ENCODE measurements at places on chromosomes 6 and 20.

DNA sequence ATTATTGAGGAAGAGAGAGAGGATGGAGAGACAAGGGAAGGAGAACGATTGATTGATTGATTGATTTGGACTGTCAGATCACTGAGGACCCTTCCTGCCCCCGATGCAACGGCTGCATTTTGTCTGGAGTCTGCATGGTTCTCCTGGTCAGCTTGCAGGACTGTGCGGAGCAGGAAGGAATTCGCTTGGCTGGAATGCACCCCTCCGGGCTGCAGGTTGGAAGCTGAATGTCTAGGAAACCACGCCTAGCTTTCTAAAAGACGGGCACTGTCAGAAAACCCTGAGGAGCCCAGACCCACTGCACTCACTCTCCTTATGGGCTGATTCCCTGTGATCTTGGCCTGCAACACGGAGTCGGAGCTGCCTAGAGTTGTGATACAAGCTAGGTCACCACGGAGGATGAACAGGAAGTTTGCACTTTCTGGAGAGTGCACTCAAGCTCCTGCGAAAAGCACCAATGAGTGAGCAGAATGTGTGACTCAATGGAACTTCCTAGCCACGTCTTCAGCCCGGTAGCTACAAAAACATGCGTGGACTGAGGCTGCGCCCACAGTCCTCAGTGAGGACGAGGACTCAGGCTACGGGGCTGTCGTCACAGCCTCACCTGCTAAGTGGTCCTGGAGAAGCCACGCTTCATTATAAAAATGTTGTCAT lies 14.4 kb downstream of the DACT2 start:
- DNase-seq: no peak

GRCh38 chr6:31617010-31617409 lies 2.0 kb downstream of the AIF1 start:
- no peak for DNase-seq

DNA sequence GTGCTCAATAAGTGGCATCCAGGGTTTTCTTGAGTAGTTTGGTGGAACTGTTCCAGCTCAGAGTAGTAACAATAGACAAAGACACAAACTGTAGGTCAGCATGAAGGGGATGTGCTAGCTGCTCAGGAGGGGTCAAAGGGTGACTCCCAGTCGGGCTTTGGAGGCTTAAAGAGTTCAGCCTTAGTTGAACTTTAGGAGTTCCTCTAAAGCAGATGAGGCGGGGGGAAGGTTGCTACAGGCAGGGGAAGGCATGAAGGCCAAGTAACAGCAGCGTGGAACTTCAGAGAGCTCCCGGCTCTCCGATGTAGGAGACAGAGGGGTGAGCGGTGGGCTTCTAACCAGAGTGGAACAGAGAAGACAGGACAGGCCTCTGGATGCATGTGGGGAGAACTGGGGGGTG lies 115.5 kb upstream of the CD93 start:
- DNase-seq: no peak

DNA sequence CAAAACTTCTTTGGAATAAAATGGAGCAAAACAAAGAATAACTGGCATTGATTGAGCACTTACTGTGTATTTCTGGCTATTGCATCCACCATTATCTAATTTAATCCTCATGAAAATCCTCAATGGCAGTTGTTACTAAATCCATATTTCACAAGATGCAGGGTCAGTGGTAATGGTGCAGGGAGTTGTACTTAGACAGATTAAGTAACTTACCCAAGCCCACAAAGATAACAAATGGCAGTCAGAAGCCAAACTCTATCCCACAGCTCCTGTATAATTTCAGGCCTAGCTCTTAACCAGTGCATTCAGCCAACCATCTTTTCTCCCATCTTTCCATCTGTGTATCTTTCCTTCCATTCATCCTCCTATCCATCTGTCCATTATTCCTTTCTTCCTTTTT lies 29.3 kb upstream of the SSTR4 start:
- DNase-seq: no peak

DNA sequence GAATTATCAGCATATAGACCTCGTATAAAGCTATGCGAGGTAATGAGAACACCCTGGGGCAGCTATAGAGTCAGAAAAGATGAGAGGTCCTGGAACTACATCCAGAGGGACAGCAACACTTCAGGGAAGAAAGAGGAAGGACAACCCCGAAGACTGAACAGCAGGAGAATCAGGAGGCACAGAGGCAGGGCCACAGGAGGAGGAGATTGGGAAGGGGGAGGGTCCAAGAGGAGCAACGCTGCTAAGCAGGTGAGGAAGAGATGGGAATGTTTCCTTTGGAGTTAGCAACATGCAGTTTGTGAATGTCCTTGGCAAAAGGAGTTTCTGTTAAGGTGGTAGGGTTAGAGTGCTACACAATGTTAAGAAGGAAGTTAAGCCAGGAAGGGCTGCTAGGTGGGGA lies 79.5 kb upstream of the OLIG3 start:
- DNase-seq: no peak

DNA sequence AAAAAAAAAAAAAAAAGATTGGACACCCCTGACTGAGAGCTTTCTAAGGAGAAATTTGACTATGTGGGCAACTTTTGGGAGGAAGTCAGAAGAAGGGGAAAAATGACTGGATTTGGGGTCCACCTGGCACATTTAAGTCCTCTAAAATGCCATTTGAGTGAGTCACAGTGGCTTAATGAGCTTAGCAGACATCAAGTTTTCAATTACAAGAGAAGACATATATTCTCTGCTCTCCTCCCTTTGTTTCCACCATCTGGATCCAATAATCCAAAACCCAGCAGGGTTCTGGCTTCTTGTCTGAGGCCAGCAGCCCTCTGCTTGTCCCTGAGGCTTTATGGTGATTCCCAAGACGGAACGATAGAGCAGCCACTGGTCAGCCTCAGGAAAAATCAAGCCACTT lies 6.9 kb downstream of the PI3 start:
- no peak for DNase-seq

DNA sequence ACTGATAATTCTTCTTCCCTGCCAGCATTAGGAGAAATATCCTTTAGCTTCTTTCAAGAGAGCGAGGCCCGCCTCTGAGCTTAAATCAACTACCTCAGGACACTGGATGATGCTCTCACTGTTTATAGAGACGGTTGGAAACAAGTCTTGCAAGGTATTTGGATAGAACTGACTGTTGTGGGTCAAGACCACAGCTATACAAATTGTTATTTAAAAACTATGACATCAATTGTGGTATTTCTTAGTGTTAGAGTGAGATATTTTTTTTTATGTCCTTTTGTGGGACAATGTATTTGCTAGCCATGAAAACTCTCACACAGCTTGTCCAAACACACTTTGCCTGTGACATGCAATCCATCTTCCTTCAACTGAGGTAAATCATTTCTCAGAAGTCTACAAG lies 136.3 kb upstream of the PHACTR1 start:
- DNase-seq: no peak

DNA sequence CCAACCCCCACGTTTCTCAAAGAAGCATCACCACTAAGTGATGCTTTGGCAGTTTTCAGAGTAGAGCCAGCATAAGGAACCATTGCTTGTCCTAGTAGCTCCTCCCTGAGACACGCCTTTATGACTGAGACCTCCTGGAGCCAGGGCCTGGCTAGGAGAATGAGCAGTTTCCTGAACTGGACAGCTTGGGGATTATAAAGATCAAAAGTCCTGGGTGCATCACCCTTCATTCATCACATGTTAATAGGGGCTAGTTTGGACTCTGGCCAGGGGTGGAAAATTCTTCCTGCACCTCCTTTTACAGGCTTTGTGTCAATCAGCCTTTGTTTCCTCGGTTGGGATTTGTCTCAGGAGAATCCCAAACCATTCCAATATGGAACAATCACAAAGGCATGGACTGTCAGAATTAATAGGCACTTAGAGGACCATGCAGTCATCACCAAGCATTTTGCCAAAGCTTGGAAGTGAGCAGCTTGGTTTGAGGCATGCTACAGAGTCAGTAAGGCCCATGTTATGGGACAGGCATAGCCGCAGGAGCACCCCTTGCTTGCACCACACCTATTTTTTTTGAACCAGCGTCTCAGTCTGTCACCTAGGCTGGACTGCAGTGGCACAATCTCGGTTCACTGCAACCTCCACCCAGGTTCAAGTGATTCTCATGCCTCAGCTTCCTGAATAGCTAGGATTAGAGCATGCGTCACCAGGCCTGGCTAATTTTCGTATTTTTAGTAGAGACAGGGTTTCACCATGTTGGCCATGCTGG lies 64.9 kb upstream of the TGM3 start:
- no peak for DNase-seq

GRCh38 chr20:51230727-51231126 lies 207.8 kb upstream of the KCNG1 start:
- DNase-seq: no peak

DNA sequence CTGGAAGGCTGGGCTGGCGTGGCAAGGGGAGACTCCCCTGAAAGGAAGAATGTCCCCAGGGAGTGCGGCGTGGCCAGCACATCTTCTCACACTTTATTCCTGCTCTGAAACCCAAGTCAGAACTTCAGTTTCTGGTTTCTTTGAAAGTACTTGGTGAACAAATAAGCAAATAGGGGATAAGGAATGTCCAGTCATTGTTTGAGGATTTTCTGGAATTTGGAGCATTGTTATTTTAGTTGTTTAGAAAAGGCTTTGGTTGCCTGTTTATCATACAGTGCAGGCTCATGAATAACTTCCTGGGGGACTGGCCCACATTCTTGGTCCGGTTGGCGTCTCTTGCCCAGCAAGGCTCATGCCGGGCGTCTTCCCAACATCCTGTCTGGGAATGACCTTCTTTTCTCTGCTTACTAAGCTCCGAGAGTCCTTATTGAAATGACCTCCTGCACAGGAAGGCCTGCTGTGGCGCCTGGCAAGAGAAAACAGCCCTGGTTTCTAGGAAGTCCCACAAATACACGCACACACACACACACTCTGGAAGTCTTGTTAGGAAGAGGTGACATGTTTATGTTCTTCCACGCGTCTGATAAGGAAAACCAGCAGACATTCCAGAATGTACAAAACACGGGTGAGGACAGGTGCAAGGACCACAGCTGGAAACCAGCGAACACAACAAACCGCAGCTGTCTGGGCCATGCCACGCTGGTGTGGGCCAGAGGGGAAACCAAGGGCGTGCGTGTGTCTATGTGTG lies 71.9 kb downstream of the TMEM170B start:
- no peak for DNase-seq

GRCh38 chr6:14731611-14732010 lies 514.3 kb upstream of the JARID2 start:
- no peak for DNase-seq

- no peak for DNase-seq
These were observed 8.4 kb downstream of the PTGIS start for GRCh38 chr20:49559411-49560081.

DNA sequence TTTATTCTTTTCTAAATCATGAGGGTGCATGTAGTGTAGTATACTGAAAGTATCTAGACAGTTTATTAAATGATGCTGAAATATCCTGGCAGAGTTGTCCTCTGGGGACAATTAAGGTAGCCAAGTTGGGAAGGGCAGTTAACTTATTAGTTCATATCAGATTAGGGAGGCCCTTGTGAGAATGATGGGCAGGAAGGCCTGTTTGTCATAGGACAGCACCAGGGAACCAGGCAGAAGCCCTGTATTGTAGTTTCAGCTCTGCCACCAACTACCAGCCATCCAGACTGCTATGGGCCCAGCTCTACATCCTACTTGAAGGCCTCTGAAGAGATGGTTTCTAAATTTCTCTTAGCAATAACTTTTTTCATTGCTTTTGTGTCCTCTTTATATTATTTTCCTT lies 4.0 kb downstream of the MYLIP start:
- DNase-seq: no peak

DNA sequence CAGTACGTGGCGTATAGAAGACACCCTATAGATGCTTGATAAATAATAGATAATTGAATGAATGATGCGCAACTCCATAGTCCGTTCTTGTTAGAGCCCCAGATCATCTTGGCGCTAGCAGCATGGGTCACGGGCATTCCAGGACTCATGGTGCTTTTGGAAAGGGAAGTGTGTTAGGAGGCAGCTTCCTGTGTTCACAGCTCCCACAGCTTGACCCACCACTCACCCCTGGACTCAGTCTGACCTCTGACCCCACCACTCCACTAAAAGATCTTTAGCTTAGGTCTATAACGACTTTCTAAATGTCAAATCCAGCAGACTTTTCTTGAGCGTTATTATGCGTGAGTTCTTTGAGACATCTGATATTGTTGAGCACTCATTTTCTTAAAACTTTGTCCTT lies 35.8 kb upstream of the KIF16B start:
- DNase-seq: no peak

DNA sequence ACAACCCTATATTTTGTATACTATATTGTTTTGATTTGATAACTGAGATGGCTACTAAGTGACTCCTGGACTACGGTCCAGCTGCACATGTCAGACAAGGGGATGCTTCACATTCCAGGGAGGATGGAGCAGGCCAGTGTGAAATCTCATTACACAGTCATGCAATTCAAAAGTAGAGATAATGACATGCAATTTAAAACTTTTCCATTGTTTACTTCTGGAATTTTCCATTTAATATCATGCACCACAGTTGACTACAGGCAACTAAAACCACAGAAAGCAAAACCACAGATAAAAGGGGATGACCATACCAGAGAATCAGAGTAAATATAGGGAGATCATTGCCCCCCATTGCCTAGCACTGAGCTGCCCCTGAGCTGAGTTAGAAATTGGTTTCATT lies 366.4 kb downstream of the BTBD9 start:
- DNase-seq: no peak

- no peak for DNase-seq
These were observed 442.3 kb downstream of the HAO1 start for GRCh38 chr20:7497985-7498384.

DNA sequence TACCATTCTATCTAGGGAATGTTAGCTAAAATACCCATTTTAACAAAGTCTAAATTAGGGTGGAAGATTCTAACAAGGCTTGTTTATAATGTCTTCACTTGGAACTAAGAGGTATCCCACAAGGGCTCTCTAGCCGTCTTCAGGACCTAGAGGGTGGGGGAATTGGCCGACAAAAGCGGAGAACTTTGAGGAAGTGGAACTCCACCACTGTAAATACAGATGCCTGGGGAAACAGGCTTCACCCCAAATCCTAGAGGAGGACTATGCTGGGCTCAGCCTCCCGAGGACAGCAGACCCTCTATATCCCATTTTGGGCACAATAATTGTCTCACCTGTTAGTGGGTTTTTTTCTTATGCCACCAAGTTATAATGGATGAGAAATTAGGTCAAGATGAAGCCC lies 58.0 kb upstream of the TFB1M start:
- no peak for DNase-seq

DNA sequence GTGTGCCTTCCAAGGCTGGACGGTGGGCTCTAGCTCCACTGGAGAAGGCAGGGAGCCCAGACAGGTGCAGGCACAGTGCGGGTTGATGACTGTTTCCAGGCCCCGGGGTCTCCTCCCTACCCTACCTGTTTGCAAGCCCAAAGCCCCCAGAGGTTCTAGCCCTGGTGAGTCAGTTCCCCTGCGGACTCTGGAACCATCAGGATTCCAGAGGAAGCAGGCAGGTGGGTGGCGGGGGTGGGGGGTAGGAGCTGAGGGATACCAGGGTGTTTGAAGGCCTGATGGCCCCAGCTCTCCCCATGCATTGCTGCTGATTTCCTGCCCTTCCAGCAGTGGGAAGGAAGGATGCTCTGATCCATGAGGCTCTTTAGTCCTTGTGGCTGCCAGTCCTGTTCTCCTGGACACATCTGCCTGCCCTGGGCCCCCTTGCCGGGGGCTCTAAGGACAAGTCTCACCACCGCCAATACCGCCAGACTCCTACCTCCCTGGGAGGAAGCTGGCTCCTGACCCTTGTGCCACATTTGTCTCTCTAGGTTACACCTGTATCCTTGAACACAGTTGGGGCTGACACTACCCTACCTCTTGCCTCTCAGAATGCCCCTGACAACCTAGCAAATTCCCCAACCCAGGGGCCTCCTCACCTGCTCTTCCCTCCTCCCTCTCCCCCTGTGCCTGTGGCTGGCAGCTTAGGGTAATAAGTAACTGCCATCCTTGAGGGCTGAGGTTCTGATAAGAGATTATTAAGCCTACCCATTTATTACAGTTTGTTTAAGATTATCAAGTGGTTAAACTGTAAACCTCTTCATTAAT lies 21.7 kb downstream of the KCNK5 start:
- DNase-seq: no peak

Measured in stimulated activated CD4-positive, alpha-beta T cell treated with anti-CD3 and anti-CD28 coated beads, TNF-alpha, amount 100 ng/mL, for 24 hours (primary cell).